Stimulated activated CD4-positive, alpha-beta T cell treated with anti-CD3 and anti-CD28 coated beads, Interleukin-15, amount 100 ng/mL, for 24 hours (primary cell): ENCODE measurements at places on chromosomes 3 and 15.

DNA sequence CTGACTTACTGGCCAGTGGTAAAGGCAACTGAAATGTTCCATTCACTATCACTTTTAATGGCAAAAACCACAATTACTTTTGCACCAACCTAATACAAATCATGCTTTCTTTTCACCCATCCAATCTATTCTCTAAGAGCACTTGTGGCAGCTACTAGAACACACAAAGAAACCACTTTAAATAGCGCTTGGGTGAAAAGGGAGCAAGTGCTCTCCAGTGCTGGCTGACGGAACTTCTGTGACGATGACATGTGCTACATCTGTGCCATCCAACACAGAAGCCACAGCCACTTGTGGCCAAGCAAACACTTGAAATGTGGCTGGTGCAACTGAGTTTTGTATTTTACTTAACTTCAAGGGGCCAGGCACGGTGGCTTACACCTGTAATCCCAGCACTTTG lies 18.9 kb downstream of the SH3BP5 start:
- DNase-seq: no peak

DNA sequence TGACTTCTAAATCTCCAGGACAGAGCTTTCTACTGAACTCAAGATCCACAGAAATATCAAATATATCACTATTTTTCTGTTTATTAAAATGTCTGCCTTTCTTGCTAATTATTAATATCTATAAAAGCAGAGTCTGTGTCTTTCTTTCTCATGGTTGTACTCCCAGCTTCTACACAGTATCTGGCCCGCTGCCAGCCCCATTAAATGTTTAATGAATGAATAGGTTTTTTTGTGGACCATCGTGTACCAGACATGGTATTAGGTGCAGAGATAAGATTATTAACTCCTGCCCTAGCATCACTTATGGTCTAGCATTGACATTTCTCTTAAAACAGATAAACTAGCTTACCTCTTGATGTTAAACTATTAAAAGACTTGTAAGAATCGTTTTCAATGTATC lies 111.4 kb upstream of the RBMS3 start:
- no peak for DNase-seq

- DNase-seq: no peak
Observed at GRCh38 chr15:59611276-59612260, at the start of gene GCNT3. Gene GCNT3 (plus strand): TSS chr15:59611783. CDS start chr15:59618239, 6,456 bp downstream.

DNA sequence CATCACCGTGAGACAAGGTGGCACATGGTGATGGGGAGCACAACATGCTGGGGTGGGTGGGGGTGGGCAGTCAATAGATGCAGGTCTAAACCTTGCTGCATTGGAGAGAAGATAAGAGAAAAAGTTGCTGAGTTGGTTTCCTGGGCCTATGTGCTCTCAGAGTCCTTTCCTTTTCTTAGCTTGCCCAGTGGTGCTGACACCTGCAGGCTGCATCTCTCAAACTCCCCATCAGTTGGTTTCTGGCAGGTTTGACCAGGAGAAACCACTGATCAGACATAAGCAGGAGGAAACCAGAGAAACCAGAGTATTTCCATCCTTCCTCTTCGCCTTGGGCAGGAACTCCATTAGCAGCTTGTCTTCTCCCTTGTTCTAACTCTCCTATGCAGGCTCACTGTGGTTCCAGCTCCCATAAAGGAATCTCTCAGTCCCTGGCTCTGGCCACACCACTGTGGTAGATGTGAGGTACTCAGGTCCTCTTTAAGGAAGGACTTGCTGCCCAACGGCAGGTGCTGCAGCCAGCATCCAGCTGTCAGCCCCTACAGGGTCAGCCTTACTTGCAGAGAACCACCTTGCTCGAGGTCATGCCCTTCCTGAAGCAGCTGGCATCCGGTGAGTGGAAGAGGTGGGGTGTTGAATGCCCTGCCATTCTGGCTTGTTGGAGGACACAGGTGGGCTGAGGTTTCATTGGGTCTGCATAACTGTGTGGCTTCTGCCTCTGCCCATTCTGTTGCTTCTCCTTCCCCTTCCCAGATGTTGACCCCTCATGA lies 172.3 kb upstream of the ANKRD28 start:
- DNase-seq: no peak

DNA sequence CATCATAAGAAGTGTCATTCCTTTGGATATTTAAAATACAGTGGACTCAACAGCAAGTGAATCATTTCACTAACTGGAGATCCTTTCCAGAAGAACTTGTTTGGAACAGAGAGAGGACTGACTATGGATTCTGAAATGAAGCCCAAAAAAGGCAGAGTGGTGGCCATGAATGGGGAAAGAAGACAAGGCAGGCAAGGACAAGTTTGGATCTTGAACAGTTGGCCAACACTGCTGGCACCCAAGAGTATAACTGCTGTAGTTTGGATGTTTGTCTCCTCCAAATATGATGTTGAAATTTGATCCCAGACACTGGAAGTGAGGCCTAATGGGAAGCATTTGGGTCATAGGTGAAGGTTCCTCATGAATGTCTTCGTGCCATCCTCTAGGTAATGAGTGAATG lies 686.9 kb downstream of the GRM7 start:
- no peak for DNase-seq

GRCh38 chr3:52237657-52238172 lies 1.2 kb downstream of the TWF2 start:
- no peak for DNase-seq

- DNase-seq: no peak
Observed at GRCh38 chr3:129413687-129414506, 14.5 kb downstream of the EFCAB12 start.

DNA sequence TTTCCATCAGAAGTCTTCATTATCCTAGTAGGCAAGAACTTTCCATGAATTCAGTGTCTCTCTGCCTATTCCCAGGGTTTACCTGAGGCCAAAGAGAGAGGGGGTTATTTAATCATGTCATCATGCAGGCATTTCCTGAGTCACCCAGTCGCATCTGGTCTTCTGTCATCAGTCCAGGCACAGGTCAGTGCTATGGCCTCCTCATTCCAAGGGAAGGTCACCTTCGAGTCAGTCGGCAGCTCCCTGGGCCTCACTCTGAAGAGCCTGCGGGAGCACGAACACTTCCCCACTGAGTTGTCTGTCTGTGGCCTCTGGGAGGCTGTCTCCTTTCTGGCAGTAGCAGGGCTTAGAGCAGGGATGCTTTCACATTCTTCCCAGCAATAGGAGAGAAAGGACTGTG lies 26.2 kb upstream of the LRTM1 start:
- no peak for DNase-seq
